Fibroblast of skin of right quadriceps (primary cell): ENCODE measurements at places on chromosomes 11 and 22.
A peak's percentile ranks its signal among the peaks of the same experiment; 100 is the strongest.

DNA sequence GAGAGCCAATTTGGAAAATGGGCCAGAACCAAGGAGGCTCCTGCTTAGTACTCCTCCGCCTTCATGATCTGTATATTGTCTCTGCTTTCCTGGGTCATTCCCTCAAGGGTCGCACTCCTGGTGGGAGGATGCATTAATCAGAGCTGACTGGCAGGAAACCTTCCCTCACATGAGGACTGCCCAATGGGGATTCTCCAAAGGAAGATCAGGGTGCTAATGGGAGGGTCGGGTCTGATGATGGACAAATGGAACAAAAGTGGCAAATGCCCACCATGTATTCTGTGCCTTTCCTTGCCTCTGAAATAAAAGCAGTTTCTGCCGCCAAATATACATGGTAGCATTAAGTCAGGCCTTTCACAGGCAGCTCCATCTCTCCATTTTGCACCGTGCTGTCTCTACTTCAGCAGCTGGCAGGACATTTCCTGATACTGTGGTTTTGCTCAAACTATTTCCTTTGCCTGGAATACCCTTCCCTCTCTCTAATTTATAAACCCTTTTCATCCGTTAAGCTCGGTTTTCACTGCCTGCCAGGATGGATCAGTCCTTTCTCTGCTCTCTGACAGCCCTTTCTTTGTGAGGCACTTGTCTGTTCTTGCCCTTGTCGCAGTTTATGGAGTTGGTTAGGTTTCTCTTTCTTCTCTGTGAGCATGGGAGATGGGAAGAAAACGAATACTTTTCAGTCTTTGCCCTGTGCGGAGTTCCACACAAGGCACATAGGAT, 13.5 kb downstream of the SREBF2 start:
- no peak for DNase-seq

- peak; percentile 100 for DNase-seq
These were observed 4.8 kb upstream of the ELFN2 start for GRCh38 chr22:37431801-37432707.

DNA sequence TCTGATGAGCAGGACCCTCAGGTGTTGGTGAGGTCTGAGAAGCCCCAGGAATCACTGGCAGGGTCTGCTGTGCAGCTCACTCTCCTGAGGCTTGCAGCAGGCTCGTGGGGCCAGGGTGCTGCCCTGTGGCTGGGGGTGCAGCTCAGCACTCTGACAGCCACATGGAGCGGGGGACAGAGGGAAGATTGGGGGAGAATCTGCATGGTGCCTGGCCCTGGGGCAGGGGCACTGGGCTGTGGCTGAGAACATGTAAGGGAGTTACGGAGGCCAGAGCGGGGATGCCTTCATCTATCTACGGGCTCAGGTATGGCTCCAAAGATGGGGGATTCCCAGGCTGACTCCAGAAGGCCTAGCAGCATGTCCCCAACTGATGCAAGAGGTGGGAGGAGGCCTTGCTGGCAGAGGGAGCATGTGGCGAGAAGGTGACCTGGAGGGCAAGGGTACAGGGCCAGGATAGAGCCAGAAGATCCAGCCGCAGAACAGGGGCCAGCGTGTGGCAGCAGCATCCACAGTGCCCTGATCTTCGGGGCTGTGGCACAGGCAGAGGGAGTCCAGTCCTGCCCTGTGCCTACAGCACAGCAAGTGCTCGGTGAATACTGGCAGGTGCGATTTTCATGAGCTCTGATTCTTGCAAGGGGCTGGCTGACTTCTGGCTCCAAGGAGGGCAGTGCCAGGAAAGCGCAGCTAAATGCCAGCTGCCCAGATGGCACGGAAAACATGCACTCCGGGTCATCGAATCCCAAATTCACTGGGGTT, 184.7 kb downstream of the CTTN start:
- DNase-seq: no peak

DNA sequence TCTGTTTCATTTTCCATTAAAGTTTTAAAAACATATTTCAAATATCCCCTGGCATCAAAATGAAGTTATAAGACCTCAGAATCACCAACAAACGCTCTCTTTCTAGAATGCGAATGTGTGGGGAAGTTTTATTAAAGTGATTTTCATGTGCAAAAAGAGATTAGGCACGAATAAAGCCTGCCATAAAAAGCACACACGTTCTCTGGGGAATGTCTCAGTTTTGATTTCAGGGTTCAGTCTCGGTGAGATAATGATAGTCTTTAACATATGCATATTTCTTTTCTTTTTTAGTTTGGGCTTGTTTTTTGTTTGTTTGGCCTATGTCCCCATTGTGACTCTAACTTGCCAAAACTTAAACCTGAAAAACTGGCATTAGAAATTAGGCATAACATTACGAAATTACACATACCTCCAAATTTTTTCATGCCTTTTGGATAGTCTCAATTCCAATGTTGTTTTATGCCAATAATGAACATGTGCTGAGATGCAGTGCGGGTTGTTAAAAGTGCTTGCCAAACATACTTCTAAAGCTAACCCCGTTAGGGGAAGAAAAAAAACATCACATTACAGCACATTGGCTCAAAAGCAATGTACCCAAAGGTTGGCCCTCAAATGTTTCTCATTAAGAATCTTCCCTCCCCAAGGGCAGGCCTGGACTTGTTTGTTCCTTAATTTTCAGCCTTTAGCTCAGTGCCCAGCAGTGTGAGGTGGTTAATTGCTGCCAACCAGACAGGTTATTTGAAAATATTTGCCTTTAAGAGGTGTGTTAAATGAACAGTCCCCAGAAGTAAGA, 33.2 kb upstream of the FBLN1 start:
- peak; percentile 65 for DNase-seq

GRCh38 chr11:68317147-68317785, 4.9 kb downstream of the LRP5 start:
- DNase-seq: no peak

- DNase-seq: no peak
These were observed 1.8 kb upstream of the NCF4 start for GRCh38 chr22:36858966-36859365.

GRCh38 chr11:6627762-6628241, 8.6 kb upstream of the TPP1 start:
- DNase-seq: no peak

- no peak for DNase-seq
These were observed 20.6 kb upstream of the DAGLA start for GRCh38 chr11:61659413-61660196.

GRCh38 chr11:133793271-133794035, 51.9 kb downstream of the SPATA19 start:
- DNase-seq: no peak

DNA sequence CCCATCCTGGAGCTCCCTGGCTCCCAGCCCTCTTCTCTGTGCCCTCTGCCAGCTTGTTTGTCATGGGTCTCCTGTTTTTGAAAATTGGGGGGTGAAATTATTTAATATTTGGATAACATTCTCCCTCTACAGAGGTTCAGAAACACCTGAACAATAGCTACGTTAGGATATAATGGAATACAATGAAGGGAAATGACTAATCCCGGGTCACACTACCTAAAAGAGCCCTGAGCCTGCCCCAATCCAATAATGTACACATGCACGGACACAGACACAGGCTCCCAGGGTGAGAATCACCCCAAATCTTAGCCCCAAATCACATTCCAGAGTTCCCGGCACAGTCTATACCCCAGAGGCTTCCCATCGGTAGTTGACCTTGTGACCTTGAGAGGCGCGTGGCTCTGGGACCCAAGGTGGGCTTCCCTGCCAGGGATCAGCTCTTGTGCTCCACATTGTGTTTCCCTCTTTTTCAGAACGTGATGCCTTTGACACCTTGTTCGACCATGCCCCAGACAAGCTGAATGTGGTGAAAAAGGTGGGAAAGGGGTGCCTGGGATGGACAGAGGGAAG, 135.5 kb downstream of the PARVA start:
- no peak for DNase-seq

- no peak for DNase-seq
These were observed 6.7 kb upstream of the CD6 start for GRCh38 chr11:60964801-60965200.

DNA sequence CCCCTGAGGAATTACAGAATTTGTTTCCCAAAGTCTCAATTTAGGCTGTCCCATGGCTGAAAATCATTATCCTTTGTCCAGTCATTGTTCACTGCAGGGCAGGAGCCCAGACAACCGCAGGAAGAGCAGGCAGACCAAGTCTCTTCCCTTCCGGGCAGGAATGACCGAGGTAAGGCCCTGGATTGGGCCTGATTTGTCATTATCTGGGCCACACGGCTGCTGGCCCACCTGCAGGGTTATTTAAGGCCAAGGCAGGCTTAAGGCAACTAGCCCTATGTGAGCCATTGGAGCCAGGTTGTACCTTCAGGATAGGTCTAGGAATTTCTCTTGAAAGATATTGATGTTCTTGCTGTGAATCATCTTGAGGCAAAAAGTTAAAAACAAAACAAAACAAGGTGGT, 9.7 kb upstream of the IL10RA start:
- DNase-seq: no peak

GRCh38 chr11:13487661-13488030, 8.2 kb downstream of the PTH start:
- DNase-seq: no peak

GRCh38 chr11:76616676-76617552, 53.6 kb downstream of the LRRC32 start:
- no peak for DNase-seq

DNA sequence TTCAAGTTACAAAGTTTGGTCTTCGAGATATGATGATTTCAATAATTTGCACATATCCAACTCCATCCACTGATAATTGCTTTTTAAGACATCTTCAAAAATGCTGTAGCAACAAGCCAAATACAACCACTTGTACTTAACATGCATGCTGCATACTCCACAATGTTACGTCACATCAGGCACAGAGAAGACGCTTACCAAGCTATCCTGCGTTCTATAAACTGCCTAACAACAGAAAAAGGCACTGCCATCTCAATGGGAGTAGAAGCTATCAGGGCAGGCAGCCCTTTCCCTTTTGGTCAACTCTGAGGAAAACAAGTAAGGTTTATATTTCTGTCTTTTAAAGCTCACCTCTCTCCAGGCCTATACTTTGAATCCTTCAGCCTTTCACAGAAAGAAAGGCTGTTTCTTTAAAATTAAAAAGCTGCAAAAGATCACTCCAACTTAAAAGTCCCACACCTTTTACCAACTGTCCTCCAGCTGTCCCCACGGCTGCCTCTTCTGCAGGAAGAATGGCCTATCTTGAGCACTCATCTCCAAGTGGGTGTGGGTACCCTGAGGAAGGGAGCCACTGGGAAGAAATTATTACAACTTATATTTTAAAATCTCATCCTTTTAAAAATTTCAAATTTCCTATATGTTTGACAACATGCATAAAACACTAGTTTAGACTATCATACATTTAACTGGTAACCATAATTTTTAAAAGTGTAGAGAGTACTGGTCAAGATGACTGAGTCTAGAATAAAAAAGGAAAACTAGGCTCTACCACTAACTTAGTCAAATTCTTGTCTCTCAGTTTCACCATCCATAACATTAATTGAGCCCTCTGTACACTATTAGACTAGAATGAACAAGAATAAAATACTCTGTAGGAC, 14.5 kb downstream of the PHF21A start:
- DNase-seq: no peak

GRCh38 chr22:27327497-27327896, 474.1 kb downstream of the MN1 start:
- no peak for DNase-seq

DNA sequence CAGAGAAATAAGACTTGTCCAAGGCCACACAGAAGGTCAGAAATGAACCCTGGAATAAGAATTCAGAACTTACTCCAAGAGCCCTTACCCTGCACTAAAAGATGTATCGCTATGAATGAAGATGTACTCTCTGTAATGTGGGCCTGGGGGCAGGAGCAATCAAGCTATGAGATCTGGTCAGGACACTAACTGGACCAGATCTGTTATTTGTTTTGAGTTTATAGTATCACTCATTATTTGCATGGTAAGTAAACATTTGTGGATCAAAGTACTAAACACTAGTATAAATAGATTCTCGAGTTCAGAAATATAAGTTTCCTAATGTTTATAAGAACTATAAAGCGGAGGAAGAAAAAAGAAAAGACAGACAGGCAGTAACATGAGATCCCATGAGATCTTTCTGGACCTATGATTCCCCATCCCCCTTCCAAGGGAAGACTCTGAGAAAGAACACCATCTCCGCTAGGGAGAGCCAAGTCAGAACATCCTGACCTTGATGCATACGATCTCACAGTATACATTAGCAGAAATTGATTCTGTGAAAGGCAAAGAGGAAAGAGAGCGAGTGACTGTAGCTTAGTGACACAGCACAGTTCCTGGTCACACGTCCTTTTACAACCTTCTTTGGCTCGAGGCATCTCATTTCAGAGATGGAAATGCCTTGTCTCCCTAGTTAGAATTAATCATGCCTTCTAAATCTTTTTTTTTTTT, 71.2 kb downstream of the USP35 start:
- DNase-seq: no peak

DNA sequence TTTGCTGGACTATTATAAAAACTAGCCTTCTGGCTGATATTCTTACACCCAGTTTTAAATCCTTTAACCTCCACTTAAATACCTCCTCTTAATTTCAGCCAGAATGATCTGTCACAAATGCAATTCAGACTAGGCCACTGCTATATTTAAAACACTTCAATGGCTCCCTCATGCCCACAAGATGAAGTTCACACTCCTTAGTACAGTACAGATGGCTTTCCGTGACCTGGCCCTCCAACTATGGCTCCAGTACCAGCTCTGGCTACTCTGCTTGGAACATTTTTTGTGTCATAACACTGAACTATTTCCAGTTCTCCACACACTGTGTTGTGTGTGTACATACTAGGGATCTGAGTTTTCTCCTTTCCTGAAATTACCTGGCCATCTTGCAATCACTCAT, 353.4 kb downstream of the SOX6 start:
- no peak for DNase-seq
